ENCODE measurements at places on chromosomes 16 and 17.

DNA sequence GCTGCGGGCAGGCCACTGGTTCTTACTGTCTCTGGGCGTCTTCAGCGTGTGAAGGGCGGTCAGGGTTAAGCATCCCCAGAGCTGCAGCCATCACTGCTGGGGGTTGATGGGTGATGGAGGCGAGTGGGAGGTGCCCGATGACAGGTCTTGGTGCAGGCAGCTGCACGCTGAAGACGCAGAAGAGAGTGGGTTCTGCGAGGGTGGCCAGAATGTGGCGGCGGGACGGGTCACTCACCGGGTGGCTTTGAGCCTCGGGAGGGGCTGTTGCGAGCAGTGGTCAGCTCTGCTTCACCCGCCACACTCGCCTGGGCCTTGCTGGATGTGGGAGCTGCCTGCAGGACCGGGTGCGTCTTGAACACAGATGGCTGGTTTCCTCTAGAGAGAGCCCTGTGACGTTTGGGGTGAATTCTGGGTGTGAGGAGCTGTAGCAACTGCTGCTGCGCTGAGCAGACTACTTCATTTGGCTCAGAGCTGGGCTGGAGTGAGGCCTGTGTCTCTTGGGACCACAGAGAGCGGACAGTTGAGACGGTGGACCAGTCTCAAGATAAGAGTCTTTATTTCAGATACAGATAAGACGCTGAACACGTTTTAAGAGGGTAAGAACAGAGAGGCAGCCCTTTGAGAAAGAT lies 44.6 kb upstream of the ZNF750 start:
- DNase-seq, result no peak

GRCh38 chr17:79517827-79518584 lies 92.8 kb downstream of the RBFOX3 start:
- DNase-seq, result no peak

DNA sequence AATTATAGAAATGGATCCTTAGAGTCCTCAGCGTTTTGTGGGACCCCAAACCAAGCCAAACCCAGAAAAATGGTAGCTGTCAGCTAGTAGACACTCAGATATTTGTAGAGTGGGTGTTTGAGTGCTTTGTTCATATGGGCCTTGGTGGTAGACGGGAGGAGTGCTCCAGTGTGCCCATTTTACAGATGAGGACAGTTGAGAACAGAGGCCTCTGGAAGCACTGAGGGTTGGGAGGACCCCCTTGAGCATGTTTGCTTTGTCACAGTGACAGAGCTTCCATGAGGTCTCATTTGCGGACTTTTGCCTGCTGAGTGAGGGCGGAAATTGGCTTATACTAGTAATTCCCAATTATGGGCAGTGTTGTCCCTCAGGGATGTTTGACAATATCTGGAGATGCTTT lies 111.7 kb downstream of the ABCC6 start:
- DNase-seq, result no peak

GRCh38 chr17:14068542-14069250 lies 608 bp upstream of the COX10 start:
- no peak for DNase-seq

- no peak for DNase-seq
Measured at GRCh38 chr16:13148836-13149235, 247.4 kb downstream of the SHISA9 start.

- no peak for DNase-seq
Measured at GRCh38 chr16:86716649-86717048, 138.3 kb downstream of the FOXL1 start.

DNA sequence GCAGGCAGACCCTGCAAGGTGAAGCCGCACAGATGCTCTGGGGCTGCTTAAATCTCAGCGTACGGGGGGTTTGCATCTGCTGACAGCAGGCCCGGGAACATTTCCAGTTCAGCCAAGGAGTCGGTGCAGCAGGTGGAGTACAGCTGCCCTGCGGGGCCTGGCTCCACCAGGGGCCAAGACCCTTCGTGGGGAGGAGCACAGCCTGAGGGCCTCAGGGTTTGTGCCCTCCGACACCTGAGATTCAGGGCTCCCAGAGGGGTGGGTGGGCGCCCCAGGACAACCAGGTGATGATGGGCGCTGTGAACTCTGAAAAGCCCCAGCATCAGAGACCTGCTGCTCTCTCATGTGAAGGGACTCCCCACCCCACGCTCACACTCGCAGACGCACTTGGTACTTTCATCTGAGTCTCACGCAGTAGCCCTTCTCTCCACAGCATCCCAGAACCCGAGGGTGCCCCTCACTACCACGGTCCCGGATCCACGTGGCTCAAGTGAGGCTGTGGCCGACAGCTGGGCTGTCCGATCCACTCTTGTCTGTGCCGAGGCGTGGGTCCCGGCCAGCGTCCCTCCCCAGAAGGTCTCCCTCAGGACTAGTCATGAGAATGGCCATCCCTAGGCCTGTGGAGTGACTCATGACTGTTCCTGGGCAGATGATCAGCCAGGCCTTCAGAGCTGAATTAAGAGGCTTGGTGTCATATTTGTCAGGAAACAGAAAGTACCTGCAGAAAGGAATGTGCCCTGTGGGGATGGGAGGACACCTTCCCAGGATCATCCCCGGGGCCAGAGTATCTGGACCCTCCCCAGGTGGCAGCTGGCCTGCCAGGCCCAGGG lies 29.6 kb downstream of the ACSF3 start:
- no peak for DNase-seq

- no peak for DNase-seq
Measured at GRCh38 chr17:79655672-79656290, 44.9 kb upstream of the RBFOX3 start.

GRCh38 chr16:82963653-82964052 lies 336.9 kb downstream of the CDH13 start:
- no peak for DNase-seq

GRCh38 chr16:79286646-79287423 lies 313.7 kb downstream of the MAF start:
- DNase-seq, result no peak

DNA sequence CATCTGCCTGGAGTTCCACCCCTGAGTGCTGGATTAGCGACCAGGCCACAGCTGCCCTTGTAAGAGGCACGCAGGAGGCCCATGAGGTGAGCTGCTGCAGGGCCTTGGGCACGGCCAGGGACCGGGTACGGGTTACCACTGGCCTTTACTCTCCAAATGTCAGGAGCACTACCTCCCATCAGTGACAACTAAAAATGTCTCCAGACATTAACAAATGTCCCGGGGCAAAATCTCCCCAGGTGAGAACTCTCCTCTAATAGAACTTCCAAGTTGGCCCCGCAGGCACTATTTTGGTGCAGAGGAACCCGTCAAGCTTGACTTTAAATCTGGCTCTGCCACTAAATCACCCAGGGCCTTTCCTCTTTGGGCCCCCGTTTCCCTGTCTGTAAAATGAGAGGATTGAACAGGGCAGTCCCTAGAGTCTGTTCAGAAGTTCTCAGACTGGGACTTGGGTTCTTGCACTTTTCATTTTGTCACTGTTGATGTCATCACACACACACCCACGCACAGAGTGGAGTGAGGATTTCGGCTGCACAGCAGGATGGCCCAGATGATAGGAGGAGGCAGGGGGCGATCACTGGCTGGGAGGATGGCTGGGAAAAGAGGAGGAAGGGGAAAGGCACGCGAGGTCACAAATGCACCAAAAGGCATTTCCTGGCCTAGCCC lies 24.5 kb upstream of the MAPT start:
- no peak for DNase-seq

DNA sequence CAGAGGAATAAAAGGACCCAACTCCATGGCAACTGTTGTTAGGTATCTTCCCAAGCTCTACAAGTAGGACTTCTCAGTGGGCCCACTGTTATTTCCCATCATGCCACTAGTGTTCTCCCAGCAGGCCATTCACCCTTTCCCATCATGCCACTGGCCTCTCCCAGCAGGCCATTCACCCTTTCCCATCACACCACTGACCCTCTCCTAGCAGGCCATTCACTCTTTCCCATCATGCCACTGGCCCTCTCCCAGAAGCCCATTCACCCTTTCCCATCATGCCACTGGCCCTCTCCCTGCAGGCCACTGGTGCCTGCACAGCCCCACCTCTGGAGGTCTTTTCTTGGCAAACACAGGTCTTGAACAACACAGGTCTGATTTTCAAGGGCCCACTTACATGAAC lies 36.3 kb downstream of the IFT140 start:
- DNase-seq, result no peak

- DNase-seq, result no peak
Measured at GRCh38 chr17:65674246-65675045, 113.0 kb upstream of the AXIN2 start.

DNA sequence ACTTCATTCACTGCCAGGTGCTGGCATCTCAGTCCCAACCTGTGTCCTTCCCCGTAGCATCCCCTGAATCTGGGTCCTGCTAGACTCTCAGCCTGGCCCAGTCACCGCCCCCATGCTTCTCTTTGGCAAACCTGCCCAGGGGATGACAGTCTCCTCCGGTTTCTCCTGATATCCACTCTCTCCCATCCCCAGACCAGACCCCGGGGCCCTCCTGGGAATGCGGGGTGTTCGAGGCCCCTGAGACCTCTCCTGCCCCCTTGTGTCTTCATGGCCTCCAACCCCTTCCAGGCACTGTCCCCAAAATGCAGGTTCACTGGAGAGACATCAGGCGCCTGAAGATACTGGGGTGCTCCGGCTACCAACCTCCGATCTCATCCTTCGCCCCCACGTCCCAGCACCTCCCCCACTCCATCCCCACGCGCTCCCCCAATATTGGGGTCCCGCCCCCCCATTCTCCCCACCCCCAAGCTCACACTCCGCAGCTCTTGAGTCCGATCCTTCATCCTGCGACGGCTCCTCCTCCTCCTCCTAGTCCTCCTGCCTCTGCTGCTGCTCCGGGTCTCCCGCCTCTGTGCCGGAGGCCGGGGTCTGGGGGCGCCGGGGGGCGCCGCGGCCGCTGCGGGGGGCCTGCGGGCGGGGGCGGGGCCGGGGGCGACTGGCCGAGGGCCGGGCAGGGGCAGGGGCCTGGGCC lies 399 bp downstream of the STX1B start:
- no peak for DNase-seq

GRCh38 chr16:57889522-57889921 lies 81.4 kb downstream of the CNGB1 start:
- no peak for DNase-seq

DNA sequence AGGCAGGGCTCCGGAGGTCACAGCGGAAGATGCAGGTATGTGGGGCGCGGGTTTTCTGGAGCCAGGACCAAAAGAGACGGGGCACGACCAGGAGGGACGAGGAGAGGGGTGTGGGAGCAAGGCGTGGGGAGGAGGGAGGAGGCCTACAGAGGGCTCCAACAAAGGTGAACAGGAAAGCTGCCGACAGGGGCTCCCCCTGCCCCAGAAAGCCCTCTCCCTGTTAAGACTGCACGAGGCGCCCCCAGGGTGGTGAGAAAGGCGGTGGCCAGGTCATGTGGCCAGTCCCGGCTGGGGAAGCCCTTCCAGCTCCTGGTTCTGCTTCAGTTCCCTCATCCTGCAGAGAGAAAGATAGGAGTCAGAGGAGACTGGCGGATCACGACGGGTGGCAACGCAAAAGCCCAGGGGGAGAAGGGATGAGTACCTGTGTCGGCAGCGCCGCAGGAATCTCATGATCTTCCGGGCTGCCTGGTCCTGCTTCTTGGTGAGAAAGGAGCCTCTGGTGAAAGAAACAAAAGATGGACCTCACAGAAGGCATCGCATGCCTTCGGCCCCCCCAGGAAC lies 949 bp upstream of the SPAG7 start:
- no peak for DNase-seq

DNA sequence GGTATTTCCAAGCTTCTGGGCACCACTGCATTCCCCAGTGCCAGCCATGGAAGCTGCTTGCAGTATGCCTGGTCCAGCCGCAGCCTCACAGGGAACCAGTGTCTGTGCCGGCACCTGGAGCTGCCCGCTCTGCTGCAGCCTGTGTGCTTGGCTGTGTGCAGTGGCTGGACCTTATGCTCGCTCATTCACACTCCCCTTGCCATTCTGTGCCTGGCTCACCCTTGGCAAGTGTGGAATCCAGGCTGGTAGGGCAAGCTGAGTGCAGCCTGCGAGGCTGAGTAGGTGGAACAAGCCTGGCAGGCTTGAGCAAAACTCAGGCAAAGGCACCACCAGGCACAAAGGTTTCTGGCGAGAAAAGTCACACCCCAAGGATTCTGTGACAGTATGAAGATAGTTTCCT lies 144.0 kb downstream of the MYO1D start:
- DNase-seq, result no peak

DNA sequence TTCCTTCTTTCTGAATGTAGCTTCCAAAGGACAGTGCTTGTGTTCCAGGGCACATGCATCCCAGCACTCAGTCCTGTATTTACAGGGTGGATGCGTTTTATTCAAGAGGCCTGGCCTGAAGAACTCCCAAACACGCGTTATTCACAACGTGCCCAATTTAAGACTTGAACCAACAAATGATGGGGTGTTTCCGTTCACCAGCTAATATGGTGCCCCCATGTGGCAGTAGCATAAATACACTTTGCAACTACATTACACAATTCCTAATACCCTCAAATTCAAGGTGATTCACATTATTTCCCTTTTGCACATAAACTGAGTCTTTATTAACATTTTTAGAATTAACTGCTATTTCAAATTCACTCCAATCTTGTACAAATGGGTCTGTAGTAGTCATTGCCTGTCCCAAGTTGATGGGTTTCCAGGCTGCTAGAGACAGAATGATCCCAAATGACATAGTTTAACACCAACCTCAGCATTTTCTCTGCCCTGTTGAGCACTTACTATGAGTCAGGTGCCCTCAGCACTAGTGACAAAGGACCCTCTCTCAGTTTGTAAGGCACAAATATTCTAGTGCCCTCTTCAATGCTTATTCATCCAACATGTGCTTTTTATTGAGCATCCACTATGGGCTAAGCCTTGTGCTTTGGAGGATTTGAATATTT lies 26.9 kb downstream of the HSD17B2 start:
- DNase-seq, result no peak

DNA sequence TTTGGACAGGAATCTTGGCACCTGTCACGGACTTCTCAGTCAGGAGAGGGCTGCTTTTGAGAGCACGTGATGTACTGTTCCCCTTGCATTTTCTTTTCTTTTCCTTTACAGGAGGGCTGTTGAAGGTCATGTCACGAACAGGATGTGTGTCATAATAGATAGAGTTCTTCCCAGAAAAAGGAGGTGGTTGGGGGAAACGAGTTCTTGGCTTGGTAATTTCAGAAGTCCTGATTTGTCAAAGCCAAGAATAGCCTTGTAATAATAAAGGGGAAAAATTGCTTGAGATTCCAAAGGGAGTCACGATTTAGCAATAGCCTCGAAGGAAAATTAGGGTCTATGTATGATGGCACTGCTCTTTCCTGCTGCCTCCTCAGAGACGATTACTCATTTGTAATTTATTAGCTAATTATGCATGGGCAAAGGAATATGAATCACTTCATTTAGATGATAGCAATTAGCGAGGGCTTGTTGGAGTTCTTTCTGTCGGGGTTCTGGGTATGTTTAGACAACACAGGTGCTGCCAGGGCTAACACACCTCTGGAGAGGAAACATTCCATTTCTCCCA lies 277.7 kb upstream of the N4BP1 start:
- DNase-seq, result no peak

Data from stimulated activated CD4-positive, alpha-beta T cell treated with anti-CD3 and anti-CD28 coated beads, Interleukin-1b, Interleukin-23, amount 100 ng/mL, for 24 hours (primary cell).